ENCODE measurements at places on chromosomes 16 and 17. TPM values are rescaled to one million over a fixed set of nuclear protein-coding genes. Genes with fewer than 3 reads are reported as not detected.
A peak's percentile ranks its signal among the peaks of the same experiment; 100 is the strongest.

- DNase-seq: no peak
These were observed 355.6 kb downstream of the GRIN2A start for GRCh38 chr16:9826656-9827055.

- no peak for DNase-seq
These were observed 68.3 kb upstream of the BCAR1 start for GRCh38 chr16:75319513-75320411.

- peak; percentile 73 for DNase-seq
These were observed 35.8 kb upstream of the BCAS3 start for GRCh38 chr17:60641810-60642220.

GRCh38 chr17:4675791-4676190, 28.1 kb downstream of the PELP1 start:
- DNase-seq: no peak

GRCh38 chr17:9064311-9064834, 43.1 kb downstream of the NTN1 start:
- DNase-seq: no peak

DNA sequence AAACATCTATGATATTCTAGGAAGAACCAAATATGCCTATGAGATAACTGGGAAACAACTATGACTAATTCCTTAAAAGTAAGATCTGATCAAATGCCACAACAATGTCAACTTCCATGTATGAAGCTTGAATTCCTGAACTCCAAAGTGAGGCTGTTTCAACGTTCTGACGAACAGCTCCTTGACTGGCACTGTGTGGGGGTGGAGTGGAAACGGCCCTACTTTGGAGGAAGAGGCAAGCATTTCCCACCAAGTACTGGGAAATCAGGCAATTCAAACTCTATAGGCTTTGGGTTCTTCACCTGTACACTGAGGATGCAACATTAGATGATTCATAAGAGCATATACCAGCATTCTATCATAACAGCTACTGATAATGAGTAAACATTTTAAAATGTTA, 187.2 kb downstream of the CDK5R1 start:
- no peak for DNase-seq

GRCh38 chr17:78200451-78200850, 13.3 kb downstream of the AFMID start:
- no peak for DNase-seq

- DNase-seq: peak; percentile 100
These were observed at the start of gene RPL26 for GRCh38 chr17:8383143-8383822. Gene RPL26, minus strand, starts transcription at chr17:8383193. Its CDS starts 883 bp downstream, at chr17:8382310.

DNA sequence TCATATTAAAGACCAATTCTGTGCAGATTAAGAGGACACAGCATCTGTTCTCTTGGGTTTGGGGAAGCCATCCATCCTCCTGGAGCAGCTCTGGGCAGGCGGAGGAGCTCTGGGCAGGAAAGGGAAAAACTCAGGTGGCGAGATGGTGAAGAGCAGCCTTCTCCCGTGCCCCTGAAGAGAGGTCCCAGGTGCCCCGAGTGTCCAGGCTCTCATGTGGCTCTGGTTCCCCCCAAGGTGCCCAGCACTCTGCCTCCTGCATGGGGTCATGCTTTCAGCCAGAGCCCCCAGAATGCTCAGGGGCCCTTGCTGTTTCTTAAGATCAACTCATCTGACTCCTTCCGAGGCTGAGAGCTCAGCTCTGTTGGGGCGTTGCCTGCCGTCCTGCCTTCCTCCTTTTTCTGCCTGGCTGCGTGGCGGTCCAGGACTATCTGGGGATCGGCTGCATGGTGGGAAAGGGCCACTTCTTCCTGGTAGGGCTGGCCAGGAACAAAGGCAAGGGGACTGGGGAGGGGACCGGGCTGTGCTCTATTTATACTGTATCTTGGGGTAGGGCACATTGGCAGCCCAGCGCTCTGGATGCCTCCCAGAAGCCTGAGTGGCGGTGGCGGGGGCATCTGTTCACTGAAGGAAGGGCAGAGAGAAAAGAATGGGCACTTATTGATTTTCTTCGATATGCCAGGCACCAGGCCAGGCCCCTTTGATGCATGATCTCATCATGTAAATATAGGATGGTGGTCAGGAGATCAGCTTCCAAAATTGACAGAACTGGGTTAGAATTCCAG, 103.2 kb upstream of the SDK2 start:
- no peak for DNase-seq

Gene KRTAP4-6
- not detected for total RNA-seq

Gene MRPL45
- 23.4 TPM for total RNA-seq

Gene PIK3R5
- 55.3 TPM for total RNA-seq

Gene TOX3
- 5.3 TPM for total RNA-seq
